ENCODE measurements at places on chromosomes 1 and 21.

GRCh38 chr1:154802982-154803920, 66.8 kb downstream of the KCNN3 start:
- no peak for DNase-seq

- DNase-seq, result no peak
Measured at GRCh38 chr1:102466487-102466886, 469.8 kb upstream of the OLFM3 start.

DNA sequence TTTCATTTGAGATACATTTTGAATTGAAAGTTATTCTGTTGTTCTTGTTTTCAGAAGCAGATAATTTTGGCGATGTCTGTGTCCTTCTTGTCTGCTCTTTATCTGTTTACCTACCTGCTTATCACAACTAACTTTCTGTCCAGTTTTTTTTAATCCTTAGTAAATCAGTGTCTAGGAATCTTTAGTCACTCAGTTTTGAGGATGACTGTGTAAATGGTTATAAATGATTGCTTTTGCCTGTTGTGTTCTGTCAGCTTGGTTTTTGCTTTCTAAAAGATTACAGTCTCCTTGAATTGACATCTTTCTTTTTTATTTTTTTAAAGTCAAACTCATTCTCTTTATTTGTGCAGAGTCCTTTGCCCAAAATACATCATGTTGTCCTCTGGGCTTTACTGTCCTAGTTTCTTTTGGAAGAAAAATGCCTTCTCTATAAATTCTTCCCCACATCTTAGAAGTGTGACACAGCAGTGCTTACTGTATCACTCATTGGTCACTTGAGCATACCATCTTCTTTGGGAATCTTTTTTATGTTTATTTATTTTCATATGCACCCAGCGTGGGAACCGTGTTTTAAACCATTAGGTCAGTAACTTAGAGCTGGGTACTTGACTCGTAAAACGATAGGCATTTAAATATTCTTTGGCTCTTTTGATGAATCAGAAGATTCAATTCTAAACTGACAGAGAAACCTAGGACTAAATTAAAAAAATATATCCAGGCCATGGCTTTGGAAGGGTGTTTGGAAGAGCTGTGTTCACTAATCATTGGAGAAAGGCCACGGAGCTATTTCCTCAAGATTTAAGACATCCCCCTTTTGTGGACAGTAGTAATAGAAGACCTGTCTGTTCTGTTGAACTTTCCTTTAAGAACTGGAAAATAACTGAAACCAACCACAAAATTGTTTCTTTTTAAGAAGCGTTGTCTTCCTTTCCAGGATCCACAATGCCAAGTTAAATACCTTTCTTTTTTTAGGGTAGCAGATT, 20.9 kb downstream of the LAMC1 start:
- DNase-seq, result no peak

DNA sequence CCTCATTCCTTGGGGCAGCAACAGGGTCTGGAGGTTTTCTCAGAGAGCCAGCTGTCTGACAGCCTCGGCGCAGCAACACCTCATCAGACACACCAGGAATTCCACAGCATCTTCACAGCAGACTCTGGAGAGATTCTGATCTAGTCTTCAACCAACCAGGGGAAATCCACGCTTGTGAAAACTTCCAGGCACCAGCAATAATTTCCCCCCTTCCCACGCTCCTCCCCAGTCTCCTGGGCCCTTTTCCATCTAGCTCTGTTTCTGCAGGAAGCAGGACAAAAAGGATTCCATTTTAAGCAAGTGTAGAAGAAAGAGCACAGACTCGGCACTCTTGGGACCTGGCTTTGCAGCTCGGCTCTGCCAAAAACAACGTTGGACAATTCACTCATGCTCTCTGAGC, 44.3 kb upstream of the CAPZB start:
- no peak for DNase-seq

DNA sequence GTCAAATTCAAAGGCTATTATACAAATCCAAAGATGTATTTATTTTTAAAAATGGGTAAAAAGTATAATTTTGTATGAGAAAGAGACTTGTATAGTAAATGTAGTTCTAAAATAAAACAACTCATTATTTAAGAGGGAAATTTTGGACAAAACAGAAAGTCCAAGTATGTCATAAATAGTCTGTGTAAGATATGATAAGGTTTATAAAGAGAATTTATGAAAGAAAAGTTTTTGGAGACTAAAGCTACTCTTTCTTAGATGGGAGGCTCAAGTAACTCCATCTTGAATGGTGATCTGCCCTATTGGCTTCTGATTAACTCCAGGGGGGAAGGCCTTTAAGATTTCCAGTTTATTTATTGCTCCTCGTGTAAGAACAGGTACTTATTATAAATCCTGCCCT, 14.7 kb upstream of the OR2T27 start:
- no peak for DNase-seq

GRCh38 chr21:44078411-44078981, 28.7 kb upstream of the PWP2 start:
- DNase-seq, result no peak

DNA sequence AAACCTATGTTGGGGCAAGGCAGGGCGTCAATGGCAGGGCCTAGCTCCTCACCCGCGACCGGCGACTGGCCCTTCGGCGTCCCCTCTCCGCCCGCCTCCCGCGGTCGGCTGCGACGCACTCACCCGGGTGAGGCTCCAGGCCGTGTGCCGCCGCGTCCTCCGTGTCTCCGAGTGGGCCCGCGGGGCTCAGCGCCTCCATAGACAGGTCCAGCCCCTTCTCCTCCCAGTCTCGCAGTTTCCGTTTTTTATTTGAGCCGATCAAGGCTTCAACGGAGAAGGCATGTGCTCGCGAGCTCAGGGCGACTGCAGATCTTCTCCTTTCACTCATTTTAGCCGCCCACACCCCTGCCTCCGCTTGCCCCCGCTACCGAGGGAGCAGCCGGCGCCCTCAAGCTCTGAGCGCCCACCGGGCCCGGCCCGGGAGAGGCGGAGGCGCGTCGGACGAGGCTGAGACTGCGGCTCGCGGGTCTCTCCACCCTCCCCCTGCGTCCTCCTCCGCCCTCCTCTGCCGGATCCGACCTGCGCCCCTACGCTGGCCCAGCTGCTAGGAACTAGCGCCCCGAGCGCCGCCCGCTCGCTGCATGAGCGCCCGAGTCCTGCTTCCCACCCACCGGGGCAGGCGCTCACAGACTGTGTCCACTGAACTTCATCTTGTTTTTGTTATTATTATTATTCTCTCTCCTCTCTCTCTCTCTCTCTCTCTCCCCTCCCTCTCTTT, 516 bp downstream of the TBX15 start:
- DNase-seq, result no peak

- DNase-seq, result no peak
Measured at GRCh38 chr1:3352299-3352951, 102.0 kb upstream of the ARHGEF16 start.

GRCh38 chr1:1921459-1921862, 2.4 kb upstream of the TMEM52 start:
- DNase-seq, result no peak

- no peak for DNase-seq
Measured at GRCh38 chr1:18105196-18105595, 2.4 kb upstream of the IGSF21 start.

DNA sequence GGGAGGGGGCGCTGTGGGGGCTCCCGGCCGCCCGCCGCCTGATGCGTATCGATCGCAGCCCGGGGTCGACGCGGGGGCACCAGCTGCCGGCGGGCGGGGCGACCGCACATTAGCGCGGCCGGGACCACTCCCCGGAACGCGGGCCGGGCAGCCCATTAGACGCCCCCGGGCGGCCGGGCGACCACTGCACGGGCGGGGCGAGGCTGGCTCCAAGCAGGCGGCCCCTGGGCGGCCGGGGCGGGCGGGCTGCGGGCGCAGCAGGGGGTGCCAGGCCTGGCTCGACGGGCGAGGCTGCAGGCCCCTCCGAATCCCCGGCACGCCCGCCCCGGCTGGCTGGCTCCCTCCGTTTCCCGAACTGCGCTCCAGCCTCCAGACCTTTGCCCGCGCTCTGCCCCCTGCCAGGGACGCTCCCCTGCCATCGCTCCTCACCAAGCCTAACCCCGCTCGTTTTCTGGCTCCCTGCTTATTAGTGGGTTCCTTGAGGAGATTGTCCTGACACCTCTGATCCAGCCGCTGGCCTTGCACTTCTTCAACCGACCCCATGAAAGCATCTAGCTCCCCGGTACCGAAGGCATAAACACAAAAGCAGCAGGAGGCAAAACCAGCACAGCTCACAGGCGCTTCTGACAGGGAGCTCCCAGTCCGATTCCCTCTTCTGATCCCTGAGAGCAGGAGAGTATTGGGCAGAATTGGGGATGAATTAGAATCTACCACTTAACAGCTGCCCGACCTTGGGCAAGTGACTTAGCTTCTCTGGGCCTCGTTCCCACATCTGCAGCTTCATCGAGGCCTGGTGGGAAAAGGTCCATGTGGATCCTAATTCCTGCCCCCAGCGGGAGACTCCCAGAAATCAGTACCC, 92.6 kb upstream of the CASZ1 start:
- DNase-seq, result no peak

GRCh38 chr21:45361033-45361997, 43.6 kb upstream of the COL18A1 start:
- no peak for DNase-seq

GRCh38 chr1:6873298-6874015, 88.2 kb downstream of the CAMTA1 start:
- DNase-seq, result no peak

DNA sequence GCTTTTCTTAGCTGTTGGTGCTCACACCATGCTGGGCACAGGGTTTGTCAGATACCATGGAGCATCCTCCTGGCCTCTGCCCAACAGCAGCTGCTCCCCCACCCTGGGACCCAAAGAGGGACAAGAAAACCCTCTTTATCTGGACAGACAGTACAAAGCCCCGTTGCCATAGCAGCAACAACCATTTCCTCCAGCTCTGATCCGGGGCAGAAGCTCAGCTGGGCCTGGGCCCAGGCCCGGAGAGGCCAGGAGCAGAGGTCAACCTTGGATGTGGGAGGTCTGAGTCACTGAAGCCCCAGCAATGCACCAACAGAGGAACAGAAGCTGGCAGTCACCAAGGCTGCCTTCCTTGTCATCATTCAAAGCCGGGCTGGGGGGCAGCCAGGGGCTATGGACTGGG, 228.4 kb upstream of the POU3F1 start:
- no peak for DNase-seq

GRCh38 chr1:204198348-204199340, 2.4 kb upstream of the KISS1 start:
- DNase-seq, result no peak

- no peak for DNase-seq
Measured at GRCh38 chr1:82421782-82422181, 621.0 kb downstream of the ADGRL2 start.

DNA sequence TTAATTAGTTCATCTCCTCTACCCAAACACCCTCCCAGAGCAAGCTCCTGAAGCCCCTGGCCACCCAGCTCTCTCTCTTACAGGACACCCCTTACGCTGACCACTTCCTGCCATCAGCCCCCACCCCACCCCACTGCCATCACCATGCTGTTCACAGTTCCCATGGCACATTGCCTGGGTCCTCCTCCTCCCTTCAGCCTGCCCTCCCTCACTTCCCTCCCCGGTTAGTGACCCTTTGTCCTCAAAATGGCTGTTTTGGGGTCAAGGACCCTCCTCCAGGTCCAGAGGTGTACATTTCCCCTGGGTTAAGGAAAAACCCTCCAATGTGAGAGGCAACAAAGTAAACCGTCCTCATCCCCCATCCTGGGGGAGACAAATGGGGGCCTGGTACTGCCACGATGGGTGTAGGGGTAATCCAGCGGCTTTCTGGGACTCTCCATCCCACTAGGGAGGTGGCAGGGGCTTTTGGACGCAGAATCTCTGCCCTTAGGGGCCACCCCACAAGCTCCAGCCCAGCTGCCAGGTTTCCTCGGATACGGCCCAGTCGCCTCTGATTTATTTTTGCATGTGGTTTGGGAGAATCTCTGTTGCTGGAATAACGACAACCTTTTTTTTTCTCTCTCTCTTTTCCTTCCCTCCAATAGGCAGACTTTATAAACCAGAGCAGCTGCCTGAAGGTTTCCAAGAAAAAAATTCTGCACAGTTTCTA, 8.5 kb downstream of the CAMK2N1 start:
- no peak for DNase-seq

DNA sequence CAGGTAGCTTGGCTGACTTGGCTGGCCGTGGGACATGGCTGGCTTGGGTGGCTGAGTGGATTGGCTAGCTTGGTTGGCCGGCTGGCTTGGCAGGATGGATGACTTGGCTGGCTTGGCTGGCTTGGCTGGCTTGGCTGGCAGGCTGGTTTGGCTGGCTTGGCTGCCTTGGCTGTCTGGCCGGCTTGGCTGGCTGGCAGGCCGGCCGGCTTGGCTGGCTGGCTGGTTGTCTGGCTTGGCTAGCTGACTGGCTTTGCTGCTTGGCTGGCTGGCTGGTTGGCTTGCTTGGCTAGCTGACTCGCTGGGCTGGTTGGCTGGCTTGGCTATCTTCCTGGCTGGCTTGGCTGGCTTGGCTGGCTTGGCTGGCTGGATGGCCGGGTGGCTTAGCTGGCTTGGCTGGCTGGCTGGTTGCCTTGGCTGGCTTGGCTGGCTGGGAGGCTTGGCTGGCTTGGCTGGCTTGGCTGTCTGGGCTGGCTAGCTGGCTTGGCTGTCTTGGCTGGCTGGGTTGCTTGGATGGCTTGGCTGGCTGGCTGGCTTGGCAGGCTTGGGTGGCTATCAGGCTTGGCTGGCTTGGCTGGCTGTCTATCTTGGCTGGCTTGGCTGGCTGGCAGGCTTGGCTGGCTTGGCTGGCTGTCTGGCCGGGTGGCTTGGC, 129.7 kb upstream of the FAM72C start:
- DNase-seq, result no peak

DNA sequence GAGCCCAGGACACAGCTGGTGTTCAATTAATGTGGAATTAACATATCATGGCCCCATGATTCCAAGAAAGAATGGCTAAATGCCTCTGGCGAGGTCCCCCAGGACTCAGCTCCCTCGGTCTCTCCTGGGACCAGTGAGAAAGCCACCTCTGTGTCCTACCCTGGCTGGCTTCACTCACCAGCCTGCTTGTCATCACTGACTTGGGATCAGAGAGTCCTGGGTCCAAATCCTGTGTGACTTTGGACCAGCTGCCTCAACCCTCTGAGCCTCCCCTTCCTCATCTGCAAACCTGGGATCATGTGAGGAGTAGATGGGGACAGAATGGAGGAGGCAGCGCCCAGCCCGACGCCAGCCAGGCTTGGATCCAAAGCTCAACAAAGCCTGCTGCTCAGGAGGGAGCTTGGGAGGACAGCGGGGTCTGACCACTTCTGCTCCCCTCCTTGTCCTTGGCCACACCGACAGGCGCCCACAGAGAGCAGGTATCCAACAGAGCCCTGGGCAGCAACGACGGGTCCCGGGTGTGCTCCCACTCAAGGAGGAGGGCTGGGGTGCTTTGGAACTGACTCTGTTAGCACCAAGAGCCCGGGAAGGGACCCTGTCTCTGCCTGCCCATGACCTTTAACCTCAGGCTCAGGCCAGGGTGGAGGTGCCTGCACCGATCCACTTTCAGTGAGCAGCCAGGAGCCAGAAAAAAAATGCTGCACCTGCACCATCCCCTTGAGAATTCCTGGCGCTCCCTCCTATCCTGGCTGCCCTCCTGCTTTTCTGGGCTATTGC, 3.2 kb downstream of the SH2D5 start:
- DNase-seq, result no peak

DNA sequence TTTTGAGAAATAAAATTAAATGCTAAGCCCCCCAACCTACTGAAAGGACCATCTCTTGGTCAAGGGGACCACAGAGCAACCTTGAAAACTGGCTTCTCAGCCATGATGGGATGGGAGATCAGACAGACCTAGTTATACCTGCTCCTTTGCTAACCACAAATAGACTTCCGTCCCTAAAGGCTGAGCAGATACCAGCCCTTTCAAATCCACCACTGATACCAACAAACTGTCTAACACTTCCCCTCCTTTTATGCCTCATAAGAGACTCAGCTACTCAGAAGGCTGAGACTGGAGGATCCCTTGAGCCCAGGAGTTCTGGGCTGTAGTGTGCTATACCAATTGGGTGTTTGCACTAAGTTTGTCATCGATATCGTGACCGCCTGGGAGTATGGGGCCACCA, 407.3 kb downstream of the SIPA1L2 start:
- DNase-seq, result no peak
